ENCODE measurements at places on chromosomes 4 and X. TPM values are rescaled to one million over a fixed set of nuclear protein-coding genes. Genes with fewer than 3 reads are reported as not detected.

DNA sequence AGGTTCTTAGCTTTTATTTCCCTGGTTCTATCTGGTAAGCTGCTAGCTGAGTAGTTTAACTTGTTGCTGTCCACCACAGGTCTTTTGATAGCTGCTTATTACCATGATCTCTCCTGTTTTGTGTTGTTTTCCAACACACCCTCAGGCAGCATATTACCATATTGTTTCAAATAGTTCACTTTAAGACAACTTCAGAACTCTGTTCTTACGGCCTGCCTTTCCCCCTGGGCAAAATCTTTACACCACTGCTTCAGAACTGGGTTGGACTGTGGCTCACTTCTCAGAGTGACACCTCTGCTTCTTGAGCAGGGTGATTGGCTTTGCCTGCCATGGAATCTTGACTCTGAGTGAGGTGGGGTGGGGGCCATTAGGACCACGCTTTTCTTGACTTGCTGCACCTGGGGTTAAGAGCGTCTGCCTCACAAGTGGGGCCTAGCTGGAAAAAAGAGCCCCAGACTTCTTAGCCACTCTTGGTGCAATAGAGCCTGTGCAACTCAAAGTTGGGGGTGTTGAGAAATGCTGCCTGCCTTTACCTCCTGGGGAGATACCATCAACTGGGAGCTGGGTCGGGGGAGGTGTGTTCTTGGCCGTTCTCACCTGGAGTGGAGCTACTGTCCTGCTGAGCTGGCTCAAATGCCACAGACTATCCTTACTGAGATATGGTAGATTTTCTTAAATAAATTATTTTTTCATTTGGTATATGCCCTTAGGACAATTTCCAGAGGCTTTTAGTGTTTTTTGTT, 23.4 kb downstream of the USP9X start:
- DNase-seq: no peak

DNA sequence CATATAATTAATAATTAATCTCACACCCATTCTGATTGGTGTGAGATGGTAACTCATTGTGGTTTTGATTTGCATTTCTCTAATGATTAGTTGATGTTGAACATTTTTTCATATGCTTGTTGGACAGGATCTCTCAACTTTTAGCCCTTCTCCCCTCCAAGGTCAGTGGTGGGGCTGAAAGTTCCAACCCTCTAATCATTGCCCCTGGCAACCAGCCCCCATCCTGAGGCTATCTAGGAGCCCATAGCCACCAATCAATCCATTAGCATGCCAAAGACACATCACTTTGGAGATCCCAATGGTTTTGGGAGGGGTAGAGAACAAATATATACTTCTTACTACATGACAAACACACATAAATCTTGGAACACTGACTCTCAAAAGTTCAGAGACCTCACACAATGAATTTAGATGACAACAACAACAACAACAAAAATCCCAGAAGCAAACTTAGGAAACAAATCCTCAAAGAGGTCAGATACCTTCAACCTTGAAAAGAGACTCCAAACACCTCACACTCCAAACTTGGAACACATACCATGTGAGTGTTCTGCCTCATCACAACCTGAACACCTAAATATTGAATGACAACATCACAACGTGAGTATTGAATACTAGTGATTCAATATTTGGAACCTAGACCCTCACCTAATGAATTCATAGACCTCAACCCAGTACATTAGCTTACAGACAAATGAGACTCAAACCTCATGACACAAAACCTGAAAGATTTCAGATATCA, 19.0 kb upstream of the PAGE4 start:
- DNase-seq: no peak

- DNase-seq: peak; percentile 0
Observed at GRCh38 chr4:115090483-115091075, 22.8 kb downstream of the NDST4 start.

- peak; percentile 15 for DNase-seq
Observed at GRCh38 chr4:5374592-5374991, 323.3 kb downstream of the STK32B start.

- DNase-seq: peak; percentile 22
Observed at GRCh38 chr4:1763550-1764080, 29.5 kb upstream of the FGFR3 start.

The MYOZ2 gene
- under 0.01 TPM for total RNA-seq

The ZCCHC18 gene
- 0.36 TPM for total RNA-seq

Measured in IMR-90 (cell line).